ENCODE measurements at places on chromosomes 4 and X.
A peak's percentile ranks its signal among the peaks of the same experiment; 100 is the strongest.

GRCh38 chrX:2696698-2697215 is 5.7 kb downstream of the CD99 start:
- no peak for DNase-seq

DNA sequence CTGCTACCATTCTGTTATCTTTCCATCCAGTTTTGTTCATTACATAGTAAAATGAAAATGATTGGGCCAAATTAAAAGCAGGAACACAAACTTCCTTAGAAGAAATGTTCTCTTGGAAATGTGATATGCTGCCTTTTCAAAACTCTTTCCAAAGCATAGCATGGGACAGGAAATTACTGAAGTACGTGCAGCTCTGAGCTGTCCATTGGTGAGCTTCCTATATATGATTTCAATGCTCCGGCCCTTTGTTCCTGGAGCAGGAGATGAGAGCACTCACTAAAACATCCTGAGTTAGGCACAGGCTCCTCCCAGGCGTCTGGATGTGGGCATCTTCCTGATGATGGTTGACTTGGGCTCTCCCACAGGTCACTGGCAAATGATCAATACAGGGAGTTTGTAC is 33.0 kb upstream of the ANXA3 start:
- DNase-seq: no peak

GRCh38 chr4:161929956-161930355 is 233.8 kb downstream of the FSTL5 start:
- no peak for DNase-seq

GRCh38 chr4:154743683-154744340 is at the start of gene LRAT:
LRAT (plus strand) TSS chr4:154744000; CDS start chr4:154744327, 327 bp downstream.
- peak; percentile 2 for DNase-seq

DNA sequence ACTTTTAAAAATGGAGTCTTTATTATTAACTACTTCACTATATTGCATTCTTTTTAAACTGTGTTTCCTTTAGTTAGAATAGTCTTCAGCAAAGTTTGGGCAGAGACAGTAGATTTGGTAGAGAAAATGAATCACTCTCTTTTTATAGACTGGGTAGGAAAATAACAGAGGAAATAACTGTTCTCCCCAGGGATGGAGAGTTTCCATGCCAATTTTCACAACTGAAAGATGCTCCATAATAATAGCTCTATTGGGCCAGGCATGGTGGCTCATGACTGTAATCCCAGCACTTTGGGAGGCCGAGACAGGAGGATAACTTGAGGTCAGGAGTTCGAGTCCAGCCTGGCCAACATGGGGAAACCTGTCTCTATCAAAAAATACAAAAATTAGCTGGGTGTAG is 13.1 kb downstream of the HSD17B13 start:
- DNase-seq: no peak

GRCh38 chrX:44245733-44246132 is 97.7 kb downstream of the EFHC2 start:
- no peak for DNase-seq

- DNase-seq: no peak
These were observed 14.7 kb downstream of the NFXL1 start for GRCh38 chr4:47899639-47900038.

DNA sequence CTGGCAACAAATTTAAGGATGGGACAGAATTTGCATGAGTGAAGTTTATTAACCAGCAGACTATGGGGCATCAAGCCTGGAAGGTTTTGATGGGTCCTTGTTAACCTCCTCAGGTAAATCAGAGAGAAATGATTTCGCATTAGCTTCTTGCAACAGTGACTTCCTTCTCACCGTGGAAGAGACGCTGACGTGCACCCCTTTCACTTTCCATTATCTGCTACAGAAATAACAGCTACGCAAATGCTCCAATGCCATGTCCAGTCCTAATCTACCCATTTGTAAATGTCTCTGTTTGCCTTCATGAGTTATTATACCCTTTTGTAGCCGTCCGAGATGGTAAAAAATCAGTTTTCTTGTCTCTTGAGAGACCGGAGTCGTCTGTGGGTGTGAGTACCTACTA is 100.3 kb downstream of the SLC34A2 start:
- no peak for DNase-seq

- DNase-seq: no peak
These were observed 106.8 kb upstream of the FAM47A start for GRCh38 chrX:34238896-34239295.

- no peak for DNase-seq
These were observed 25.1 kb downstream of the SCARB2 start for GRCh38 chr4:76188557-76188956.

DNA sequence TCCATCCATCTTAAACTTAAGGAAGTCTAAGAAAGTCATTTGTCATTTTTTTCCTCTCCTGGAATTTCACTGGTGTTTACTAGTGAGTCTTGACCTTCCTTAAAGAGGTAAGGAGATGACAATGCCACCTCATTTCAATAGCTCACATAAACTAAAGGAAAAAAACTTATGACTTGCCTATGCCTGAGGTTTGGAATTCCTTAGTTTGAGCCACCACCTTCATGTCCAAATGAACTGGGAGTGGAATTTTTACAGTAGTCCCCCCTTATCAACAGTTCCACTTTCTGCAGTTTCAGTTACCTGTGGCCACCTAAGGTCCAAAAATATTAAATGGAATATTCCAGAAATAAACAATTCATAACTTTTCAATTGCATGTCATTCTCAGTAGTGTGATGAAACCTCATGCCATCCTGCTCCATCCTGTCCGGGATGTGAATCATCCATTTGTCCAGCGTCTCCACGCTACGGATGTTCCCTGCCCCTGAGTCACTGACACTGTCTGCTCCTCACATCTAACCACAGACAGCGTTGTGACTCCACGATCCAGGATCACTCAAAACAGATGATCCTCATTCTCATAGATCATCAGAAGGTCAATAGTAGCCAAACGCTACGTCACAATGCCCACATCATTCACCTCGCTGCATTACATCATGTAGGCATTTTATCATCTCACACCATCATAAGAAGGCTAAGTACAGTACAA is 177.4 kb downstream of the SH3KBP1 start:
- no peak for DNase-seq

DNA sequence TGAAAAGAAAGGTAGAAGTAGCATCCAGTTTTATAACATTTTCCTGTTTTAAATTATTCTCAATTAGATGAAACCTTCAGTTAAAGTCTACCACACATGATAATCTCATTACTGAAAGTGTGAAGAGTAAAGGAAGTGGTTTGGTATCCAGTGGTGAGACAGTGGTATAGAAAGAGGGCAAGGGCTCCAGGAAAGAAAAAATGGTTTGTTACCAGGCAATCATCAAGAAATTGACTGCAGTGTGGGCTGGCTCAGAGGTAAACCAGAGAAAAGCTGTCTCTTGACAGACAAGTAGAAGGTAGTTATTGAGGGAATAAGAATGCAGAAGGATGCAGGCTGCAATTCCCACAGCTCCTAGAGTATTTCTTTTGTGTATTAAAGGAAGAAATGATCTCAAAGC is 406.2 kb downstream of the TLL1 start:
- DNase-seq: no peak

- DNase-seq: no peak
These were observed 831.7 kb upstream of the EPHA5 start for GRCh38 chr4:66501997-66502396.

DNA sequence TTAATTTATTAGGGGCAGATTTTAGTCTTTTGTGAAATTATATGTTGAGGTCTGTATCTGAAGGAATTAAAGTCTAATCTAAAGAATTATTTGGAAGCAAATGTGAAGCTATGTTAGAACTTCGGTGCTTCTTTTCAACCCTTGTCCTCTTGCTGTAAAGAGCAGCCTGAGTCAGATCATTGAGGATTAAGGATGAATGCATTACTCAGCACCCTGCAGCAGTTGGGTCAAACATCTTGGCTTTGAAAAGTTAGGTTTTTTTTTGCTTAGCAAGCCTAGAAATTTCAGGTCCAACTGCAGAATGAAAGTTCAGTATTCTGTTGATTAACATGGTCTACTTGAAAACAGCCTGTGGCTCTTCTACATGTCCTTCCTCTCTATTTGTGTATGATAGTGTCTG is 57.6 kb downstream of the SLC4A4 start:
- DNase-seq: no peak

GRCh38 chr4:2046031-2046961 is 12.8 kb upstream of the NAT8L start:
- DNase-seq: no peak

- DNase-seq: peak; percentile 67
These were observed 1.1 kb downstream of the HCFC1 start for GRCh38 chrX:153970357-153971123.

DNA sequence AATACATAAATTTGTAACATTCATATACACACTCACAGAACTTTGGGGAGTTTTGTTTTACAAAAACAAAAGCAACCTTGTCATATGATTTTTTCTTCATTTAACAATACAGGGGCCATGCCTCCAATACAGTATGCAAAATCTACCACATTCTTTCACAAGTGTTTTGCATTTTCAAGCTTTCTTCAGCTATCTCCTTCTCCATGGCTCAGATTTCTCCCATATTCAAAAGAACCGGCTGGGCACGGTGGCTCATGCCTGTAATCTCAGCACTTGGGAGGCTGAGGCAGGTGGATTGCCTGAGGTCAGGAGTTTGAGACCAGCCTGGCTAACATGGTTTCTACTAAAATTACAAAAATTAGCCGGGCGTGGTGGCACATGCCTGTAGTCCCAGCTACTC is 4.1 kb downstream of the TEX13B start:
- DNase-seq: no peak

DNA sequence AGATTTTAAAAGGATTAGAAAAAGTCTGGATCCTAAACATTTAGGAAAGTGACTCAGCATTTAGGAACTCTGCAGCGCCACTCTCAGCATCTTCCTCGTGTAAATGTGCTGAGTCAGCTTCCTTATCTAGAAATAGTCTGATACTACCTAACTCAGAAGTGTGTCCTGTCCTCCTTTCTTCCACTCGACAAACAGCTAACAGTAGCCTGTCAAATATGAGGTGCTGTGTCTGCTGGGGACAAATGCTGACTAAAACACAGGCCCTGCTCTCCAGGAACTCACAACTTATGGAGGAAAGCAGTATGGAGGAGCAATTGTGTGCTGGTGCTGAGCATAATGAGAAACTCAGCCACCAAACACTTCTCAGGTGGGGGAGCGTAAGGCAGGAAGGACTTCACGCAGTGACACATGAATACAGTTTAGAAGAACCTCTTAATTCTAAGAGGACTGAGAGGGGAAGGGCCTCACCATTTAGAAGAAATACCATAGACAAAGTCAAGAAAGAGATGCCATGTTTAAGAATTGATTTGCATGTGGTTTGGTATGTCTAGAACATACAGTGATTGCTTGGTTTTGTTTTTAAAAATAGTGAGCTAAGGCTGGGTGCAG is 125.3 kb downstream of the SOWAHB start:
- no peak for DNase-seq

- DNase-seq: no peak
These were observed 3.4 kb upstream of the ITGB1BP2 start for GRCh38 chrX:71298119-71298518.
